ENCODE measurements at places on chromosomes 4 and X.

GRCh38 chr4:18247189-18247588 lies 225.6 kb upstream of the LCORL start:
- DNase-seq, result no peak

- DNase-seq, result no peak
These were observed 153.3 kb downstream of the PRDM5 start for GRCh38 chr4:120769227-120769626.

- DNase-seq, result no peak
These were observed 6.7 kb downstream of the RPS4X start for GRCh38 chrX:72270316-72270866.

GRCh38 chr4:185335579-185335978 lies 60.1 kb downstream of the LRP2BP start:
- DNase-seq, result no peak

DNA sequence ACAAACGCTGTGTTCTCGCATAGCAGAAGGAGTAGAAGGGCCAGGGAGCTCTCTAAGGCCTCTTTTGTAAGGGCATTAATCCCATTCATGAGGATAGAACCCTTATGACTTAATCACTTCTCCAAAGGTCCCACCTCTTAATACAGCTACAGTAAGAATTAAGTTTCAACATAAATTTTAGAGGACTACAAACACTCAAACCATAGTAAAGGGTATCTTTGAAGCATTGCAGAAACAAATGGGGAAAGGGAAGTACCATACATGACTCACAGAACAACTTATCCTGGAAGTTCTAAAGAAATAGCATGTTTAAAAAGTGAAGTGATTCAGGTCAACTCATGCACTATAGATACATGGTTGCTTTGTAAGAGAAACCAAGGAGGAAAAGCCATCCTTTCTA lies 680.8 kb downstream of the RPA4 start:
- no peak for DNase-seq

- no peak for DNase-seq
These were observed 38.4 kb upstream of the ZNF518B start for GRCh38 chr4:10495651-10496050.

DNA sequence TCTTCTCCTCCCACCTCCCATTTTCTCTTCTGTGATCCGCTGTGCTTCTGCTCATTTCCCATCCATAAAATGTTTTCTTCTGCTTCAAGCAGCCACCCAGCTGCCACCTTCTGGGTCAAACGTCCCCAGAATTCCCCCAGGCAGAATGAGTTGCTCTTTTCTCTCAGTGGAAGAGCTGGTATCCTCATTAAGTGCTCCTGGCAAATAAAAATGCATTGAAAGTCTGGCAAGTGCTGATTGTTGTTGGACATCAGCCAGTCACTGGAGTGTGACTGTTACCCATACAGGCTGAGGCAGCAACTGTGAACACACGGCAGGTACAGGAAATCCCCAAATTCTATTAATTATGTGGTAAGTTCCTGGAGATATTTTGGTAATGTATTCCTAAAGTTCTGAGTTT lies 52.6 kb downstream of the LIMCH1 start:
- DNase-seq, result no peak

- no peak for DNase-seq
These were observed 21.3 kb downstream of the FGF2 start for GRCh38 chr4:122847931-122848330.

DNA sequence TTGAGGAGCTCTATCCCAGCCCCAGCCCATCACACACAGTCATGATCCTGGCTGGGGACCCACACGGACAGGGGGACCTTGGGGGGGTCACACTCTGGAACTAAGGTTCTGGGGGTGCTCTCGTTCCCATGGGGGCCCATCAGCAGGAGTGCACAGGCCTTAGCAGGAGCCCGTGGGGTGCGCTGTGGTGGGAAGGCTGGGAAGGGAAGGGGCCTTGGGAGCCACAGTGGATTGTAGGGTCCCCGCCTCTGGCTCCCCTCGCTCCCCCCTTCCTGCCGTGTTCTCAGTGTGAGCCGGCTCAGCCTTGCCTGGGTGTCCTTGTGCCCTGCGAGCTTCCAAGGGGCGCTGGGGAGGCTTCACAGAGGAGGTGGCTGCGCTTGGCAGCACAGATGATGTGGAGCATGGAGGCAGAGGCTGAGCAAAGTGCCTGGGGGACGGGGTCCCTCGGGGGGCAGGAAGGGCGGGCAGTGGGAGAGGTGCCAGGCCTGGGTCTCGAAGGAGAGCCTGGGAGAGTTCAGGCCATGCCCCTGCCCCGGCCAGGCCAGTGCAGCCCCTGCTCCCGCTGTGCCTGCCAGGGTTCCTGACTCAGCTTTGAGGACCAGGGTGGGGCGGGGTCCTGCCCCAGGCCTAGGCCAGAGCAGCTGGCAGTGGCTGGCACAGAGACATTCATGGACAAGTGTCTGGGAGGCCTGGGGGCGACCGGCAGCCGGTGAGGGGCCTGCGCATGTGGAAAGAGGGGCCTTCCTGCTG lies 5.5 kb upstream of the HGFAC start:
- no peak for DNase-seq

- DNase-seq, result no peak
These were observed 2.0 kb downstream of the TRAPPC2 start for GRCh38 chrX:13732246-13733067.

GRCh38 chr4:6294705-6295421 lies 25.2 kb downstream of the WFS1 start:
- no peak for DNase-seq

DNA sequence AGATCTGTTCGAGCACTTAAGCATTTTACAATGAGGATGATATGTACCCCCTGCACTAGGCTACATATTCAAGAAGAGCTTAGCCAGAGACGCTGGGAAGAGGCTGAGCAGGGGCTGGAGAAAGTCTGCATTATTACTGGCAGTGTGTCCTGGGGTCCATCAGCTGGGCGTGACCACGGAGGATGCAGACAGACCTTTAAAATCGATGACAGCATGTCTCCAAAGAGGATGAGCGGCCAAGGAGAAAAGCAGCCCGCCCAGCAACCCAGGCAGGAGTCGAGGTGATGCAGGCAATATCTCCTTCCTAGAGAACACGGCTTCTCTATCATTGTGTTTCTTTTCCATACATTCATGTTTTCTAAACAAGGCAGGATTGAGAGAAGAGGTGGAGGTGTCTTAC lies 300.7 kb downstream of the USP46 start:
- no peak for DNase-seq

DNA sequence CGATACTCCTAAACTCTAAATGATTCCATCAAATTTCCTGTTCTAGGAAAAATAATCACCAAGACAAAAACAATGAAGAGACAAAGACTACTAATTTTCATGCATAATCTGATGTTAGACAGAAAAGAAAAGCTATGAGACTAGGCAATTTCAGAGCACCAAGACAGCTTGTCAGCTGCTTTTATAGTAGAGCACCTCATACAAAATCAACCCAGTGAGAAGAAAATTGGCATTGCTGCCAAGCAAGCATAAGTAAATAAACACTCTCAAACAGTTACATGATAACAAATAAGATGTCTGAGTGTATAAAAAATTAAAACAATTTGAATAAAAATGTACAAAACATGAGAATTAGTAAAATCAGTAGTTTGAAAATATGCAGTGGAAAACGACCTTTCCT lies 1544.6 kb downstream of the C4orf33 start:
- no peak for DNase-seq

GRCh38 chr4:114184901-114185300 lies 205.5 kb upstream of the ARSJ start:
- DNase-seq, result no peak

- no peak for DNase-seq
These were observed 33.0 kb upstream of the HMX1 start for GRCh38 chr4:8904666-8905065.

DNA sequence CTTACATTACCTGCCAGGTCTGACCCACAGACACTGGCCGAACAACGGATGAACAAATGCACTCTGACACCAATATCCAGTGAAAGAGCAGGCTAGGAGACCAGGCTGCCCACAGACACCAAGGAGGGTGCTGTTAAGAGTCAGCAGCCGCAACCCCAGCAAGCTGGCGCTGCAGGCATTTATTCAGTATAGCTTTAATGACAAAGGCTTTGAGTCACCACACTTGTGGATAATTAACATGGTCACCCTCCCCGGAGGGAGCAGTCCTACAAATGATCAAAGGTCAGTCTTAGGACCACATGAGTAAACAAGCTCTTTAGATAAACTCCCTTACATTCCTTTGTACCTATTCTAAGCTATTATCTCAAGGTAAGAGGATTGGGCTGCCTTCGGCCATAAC lies 368.5 kb upstream of the GRID2 start:
- no peak for DNase-seq

DNA sequence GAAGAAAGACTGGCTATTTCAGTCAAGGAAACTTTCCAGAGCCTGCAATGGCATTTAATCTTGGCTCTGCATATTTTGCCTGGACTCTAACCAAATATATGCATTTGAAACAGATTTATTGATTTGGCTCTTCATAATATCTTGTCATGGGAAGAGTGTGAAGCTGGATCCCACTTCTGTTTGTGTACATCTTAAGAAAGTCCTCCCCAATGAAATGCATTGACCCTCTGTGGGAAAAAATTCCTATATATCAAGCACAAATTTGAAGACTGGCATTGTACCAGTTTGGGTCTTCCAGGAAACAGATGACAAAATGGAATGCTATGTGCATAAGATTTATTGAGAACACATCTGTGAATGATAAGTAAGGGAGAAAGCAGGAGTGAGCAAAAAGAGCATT lies 897.3 kb upstream of the TENM3 start:
- DNase-seq, result no peak

DNA sequence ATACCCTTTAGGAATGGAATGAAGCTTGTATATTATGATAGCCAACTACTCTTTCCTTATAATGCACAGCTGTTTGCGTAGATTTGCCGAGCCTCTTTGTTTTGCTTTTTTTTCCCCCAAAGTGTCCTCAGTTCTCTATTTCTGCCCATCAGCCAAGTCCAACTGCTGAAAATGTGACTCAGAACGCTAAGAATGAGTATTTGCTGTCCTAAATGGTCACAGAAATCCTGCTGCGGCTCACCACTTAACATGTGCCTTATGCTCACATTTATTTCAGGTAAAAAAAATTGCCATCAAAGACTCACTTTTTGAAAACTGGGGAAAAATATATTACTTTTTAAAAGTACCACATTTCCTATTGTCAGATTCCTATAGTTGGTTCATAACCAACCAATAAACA lies 36.9 kb downstream of the GABRA4 start:
- DNase-seq, result no peak

GRCh38 chr4:188780028-188780427 lies 640.8 kb downstream of the TRIML1 start:
- DNase-seq, result no peak

DNA sequence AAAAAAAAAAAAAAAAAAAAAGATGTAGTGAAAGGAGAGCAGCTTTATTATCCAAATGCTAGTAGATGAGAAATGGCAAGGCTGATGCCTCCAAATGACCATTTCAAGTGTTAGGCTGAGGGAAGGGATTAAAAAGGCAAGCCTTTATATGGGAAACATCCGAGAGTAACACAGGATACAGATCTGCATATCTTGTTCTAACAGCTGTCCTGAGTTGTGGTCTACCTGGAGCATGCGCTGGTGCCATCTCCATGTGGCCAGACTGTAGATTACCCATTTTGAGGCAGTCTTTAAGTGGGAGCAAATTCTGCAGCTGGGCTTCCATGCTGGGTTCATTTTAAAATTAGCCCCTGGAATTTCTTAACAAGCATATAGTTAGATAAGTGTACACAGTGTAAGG lies 26.0 kb upstream of the ELF2 start:
- no peak for DNase-seq

DNA sequence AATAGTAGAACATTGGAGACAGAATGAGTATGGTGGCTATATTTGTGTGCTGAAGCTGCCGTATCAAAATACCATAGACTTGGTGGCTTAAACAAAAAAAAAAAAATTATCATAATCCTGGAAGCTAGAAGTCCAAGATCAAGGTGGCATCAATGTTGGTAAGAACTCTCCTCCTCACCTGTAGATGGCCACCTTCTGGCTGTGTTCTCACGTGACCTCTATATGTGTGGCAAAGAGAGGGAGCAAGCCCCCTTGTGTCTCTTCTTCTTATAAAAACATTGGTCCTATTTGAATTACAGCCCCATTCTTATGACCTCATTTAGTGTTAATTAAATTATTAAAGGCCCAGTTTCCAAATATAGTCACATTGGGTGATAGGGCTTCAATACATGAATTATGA lies 1640.9 kb upstream of the PCDH7 start:
- no peak for DNase-seq

- no peak for DNase-seq
These were observed 74.0 kb downstream of the FANCB start for GRCh38 chrX:14798805-14799397.

DNA sequence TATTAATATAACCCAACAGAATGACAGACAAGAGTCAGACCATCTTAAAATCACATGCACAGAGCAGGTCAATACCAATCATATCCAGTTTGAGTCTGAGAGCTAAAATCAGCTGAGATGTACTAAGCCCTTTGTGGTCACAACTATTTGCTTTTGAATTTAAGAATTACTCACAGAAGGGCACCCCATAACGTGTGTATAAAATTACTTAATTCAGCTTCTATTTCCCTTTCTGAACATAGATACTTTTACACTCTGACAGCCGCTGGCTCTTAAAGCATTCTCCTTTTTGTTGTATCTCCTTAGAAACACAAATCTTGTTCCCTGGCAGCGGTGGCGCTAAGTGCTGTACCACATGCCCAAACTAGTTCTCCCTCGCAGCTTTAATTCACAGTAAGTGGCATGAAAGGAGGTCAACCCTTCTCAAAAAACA lies 14.8 kb upstream of the PPARGC1A start:
- no peak for DNase-seq

GRCh38 chrX:24696294-24696693 lies 2.6 kb downstream of the POLA1 start:
- DNase-seq, result no peak

DNA sequence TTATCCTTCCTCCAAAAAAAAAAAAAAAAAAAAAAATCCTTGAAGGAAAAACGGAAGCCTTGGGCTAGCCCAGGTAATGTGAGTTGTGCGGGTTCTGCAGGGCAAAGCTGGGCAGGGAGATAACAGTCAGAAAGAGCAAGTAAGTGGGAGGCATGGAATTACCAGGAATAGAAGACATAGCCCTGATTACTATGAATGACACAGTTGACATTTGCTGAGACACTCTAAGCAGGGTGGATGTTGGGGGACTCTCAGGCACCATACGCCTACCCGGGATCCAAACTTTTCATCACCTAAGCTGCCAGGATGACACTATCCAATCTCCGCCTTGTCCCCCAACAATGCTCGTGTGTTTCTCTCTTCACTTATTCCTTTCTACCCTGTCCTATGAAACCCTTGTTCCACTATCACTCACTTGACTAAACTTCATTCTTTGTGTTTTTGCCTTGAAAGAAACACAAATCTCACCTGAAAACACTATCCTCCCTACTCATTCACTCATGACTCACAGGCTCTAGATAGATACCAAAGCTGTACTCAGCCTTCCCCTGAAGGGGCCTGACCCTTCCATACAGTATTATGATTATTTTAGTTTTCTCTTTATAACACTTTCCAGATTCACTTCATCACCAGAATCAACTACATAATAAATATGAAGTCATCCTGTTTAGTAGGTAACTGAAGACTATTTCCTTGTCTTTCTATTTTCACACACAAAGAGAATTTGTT lies 158.4 kb downstream of the INPP4B start:
- no peak for DNase-seq
